RKO (cell line): ENCODE measurements at places on chromosomes 5 and 9.

- DNase-seq, result no peak
These were observed 222.2 kb downstream of the AOPEP start for GRCh38 chr9:94948567-94949235.

DNA sequence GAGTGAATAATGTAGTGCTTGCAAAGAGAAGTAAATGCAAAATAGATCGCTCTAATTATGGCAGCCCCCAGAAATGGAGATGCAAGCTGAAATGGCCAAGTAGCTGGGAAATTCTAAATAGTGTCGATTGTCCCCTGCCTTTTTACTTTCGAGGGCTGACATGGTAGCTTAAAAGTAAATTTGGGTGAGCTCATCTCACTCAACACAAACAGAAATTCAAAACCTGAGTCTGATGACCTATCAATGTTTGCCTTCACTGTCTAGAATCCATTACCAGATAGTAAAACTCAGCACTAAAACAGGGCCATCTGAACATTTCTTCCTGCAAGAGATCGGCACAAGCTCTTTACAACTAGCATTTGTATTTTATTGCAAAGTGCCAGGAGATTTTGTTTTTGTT, 7.0 kb upstream of the LHX2 start:
- no peak for DNase-seq

GRCh38 chr5:127934791-127935256, 148.7 kb upstream of the SLC12A2 start:
- DNase-seq, result no peak

DNA sequence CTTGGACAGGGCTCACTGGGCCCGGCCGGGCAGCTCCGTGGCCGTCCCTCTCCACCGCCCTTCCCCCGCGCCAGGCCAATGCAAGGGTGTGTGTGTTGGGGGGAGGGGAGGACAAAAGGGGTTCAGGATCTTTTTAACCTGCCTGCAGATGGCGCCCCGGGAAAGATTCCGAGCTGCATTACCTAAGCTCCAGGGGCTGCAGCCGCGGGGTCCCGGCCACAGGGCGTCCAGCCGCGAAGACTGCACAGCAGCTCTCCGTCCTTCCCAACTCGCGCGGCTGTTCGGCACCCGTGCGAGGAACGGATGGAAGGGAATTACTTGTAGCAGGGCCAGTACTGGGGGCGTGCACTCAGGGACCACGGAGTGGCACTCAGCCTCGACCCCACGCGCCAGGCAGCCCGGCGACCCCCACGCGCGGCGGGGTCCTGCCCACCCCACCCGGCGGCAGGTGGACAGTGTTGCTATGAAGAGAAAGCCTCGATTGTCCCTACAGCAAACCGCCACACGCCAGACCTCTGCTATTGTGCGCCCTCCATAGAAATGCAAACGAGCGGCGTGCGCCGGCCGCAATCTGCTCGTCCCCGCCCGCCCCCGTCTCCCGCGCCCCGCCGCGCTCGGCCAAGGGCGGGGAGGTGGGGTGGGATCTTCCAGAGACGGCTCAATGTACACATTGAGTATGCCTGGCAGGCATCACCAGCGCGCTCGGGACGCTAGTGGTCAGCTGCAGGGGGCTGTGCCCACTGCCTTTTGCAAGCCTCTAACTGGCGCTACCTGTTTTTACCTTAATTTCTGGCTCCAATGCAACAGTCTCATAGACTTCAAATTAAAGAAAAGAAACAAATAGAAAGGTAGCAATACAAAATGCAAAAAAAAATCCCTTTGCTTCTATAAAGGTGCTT, 796 bp upstream of the GADD45G start:
- DNase-seq, result peak; percentile 57

- DNase-seq, result no peak
These were observed 115.6 kb downstream of the SNCAIP start for GRCh38 chr5:122427621-122428020.
